ENCODE measurements at places on chromosomes 7 and 10. TPM values are rescaled to one million over a fixed set of nuclear protein-coding genes. Genes with fewer than 3 reads are reported as not detected.

DNA sequence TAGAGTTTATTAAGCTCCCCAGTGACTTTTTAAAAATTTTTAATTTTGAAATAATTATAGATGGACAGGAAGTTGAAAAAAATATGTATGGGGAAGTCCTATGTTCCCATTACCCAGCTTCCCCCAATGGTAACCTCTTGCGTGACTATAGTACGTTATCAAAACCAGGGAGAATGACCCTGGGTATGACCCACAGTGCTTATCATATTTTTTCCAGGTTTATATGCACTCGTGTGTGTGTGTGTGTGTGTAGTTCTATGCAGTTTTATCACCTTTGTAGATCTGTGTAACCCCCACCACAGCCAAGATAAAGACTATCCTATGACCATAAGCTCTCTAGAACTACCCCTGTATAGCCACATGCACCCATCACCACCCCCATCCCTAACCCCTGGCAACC, 72.8 kb downstream of the TBXAS1 start:
- DNase-seq, result no peak

- no peak for DNase-seq
Observed at GRCh38 chr7:108261560-108262255, 131.5 kb upstream of the LAMB4 start.

DNA sequence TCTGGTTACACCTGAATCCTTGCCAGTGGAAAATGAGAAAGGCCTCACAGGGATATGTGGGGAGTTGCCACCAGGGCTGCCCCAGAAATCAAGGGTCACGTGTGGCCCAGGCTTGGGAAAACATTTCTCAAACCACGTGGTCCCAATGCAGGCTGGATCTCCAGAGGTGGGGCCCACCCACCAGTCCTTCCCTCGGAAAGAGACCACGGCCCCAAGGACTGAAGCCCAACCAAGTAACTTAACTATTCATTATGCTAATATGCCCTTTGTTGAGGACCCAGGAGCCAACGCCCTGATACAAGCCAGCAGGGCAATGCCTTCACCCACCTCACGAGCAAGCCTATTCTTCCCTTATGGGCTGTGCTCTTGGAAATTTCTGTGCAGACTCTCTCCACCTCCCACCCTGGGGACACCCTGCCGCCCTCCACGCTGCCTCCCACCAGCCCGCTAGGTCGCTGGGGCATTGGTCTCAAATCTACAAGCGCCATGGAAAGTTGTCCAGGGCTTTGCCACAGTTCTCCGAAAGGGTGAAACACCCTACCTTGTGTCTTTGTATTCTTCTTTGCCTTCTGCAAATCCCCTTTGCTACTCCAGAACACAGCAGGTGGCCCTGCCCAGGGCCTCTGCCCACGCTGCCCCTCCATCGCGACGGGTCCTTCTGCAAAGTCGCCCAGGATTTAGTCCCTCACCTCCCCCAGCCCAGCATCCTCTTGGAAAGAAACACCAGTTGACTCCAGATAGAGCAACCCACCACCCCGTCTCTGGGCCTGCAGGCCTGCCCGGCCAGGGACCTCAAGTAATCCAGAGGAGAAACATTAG, 8.8 kb downstream of the TNS3 start:
- no peak for DNase-seq

- DNase-seq, result no peak
Observed at GRCh38 chr10:48645600-48645999, 39.1 kb upstream of the WDFY4 start.

Gene KIAA1549
- 5.1 TPM for total RNA-seq

DNA sequence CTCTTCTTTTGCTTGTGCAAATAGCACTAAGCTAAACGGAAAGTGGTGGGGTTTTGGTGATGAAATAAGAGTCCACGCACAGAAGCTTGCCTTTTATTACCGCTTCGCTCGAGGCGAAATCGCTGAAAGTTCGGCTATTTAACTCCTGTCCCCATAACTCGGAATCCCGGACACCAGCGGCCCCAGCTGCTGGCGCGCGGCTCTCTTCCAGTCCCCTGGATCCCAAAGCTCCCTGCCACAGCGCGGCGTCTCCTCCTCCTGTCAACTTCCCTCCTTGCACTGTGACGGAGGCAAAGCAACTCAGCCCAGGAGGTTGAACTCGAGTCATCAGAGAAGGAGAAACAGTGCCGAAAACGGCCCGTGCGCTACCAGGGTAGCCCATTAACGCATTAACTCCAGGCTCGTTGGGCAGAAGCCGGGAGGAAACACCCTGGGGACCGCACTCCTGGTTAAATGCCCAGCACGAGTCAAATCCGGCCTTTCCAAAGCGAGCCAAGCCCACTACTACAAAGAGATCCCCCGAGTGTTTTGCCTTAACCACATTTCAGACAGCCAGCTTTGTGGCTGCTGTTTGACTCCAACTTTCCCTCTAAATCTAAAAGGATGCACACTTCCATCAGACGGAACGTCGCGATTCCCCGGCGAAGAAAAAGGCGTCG, 1.3 kb downstream of the SEMA3D start:
- peak; percentile 61 for DNase-seq

DNA sequence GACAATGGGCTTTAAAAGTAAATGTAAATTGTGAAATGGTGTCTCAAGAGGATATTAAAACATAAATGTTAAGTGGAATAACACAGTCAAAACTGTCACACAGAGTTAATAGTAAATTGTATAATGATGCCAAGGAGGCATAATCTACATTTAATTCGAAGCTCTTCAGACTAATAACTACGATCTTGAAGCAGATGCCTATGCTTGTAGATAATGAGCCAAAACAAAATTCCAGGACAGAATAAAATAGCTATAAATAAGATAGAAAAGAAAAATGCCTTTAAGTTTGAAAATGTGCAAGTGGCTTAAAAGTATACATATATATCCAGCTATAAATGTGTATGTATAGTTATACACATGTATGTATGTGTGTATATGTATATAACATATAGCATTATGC, 17.5 kb downstream of the TWIST1 start:
- no peak for DNase-seq

DNA sequence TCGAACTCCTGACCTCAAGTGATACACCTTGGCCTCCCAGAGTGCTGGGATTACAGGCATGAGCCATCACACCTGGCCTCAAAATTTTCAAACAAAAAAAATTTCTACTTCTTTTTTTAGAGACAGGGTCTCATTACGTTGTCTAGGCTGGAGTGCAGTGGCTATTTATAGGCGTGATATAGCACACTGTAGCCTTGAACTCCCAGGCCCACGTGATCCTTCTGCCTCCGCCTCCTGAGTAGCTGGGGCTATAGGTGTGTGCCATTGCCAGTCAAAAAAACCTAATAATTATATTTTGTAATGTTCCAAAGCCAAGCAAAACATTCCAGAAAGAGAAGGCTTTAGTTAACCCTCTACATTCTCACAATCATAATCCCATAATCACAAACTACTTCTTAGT, 13.8 kb downstream of the POLR3A start:
- no peak for DNase-seq

Gene TMEM184A
- 1.1 TPM for total RNA-seq

DNA sequence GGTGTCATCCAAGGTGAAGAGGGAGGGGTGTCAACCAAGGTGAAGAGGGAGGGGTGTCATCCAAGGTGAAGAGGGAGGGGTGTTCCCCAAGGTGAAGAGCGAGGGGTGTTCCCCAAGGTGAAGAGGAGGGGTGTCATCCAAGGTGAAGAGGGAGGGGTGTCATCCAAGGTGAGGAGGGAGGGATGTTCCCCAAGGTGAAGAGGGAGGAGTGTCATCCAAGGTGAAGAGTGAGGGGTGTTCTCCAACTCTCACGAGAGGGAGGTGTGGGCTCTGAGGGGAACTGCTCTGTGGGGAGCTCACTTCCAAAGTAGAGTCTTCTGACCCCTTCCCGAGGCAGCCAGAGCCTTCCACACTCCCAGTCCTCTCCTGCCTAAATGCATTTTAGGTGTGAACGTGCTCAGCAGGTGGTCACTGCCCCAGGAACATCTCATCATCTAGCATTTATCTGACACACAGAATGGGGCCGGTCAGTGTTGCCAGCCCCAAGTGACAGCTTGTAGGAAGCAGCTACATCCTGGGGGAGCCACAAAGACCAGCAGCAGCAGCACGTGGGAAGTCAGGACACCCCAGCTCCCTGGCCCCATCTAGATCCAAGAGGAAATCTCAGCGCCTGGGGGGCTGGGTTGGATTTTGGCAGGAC, 323.8 kb downstream of the GLRX3 start:
- no peak for DNase-seq

- DNase-seq, result no peak
Observed at GRCh38 chr10:125005312-125006187, 63.6 kb downstream of the ZRANB1 start.

Gene PRPS1L1
- not detected for total RNA-seq

DNA sequence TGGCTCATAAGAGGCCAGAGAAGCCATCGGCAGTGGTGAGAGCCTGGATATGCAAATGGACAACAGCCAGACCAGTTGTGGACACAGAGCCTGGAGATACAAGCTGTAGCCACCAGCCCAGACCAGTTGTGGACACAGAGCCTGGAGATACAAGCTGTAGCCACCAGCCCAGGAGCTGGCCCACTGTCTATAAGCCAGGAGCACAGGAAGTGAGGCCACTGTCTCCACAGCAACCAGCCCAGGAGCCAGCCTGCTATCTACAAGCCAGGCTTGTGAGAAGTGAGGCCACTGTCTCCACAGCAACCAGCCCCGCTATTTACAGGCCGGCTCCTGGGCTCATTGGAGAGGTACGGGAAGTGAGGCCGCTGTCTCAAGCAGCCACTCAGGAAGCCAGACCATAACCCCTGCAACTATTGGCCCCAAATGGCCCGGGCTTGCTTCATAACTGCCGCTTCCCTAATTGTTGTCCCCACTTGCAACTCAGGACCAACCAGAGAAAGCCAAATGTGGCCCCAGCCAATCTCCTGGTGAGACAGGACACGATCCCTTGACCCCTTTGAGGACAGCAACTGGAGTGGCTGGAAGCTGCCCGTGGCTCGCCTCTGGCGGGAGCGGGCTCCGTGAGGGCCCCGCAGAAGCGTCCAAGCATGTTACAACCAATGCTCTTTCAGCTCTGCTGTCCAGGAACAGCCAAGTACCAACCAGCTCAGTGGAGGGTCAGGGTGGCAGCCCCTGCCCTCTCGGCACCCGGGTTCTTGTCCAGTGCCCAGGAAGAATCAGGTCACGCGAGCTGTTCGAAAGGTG, 44.1 kb upstream of the CNPY1 start:
- DNase-seq, result no peak

Gene TMEM270
- not detected for total RNA-seq

GRCh38 chr7:90584378-90584777, 11.7 kb upstream of the CDK14 start:
- DNase-seq, result no peak

- no peak for DNase-seq
Observed at GRCh38 chr10:16957038-16957437, 139.8 kb upstream of the RSU1 start.

- DNase-seq, result no peak
Observed at GRCh38 chr7:20172736-20173334, 44.3 kb downstream of the MACC1 start.

DNA sequence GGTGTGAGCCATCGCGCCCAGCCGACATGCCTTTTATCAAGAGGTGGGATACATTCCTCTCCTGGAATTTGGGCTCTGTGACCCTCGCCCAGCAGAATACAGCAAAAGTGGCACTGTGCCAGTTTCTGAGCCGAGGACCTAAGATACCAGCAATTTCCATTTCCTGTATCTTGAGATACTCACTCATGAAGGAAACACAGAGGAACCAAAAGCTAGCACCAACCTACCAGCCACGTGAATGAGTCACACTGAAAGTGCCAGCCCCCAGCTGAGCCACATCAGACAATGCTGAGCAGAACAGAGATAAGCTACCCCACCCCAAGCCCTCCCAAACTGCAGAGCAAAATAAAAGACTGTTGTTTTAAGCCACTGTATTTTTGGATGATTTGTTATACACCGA, 56.3 kb downstream of the CACUL1 start:
- DNase-seq, result peak; percentile 52

- DNase-seq, result peak; percentile 85
Observed at GRCh38 chr10:70804421-70804808, 11.3 kb upstream of the SGPL1 start.

Gene PAPOLB
- not detected for total RNA-seq

DNA sequence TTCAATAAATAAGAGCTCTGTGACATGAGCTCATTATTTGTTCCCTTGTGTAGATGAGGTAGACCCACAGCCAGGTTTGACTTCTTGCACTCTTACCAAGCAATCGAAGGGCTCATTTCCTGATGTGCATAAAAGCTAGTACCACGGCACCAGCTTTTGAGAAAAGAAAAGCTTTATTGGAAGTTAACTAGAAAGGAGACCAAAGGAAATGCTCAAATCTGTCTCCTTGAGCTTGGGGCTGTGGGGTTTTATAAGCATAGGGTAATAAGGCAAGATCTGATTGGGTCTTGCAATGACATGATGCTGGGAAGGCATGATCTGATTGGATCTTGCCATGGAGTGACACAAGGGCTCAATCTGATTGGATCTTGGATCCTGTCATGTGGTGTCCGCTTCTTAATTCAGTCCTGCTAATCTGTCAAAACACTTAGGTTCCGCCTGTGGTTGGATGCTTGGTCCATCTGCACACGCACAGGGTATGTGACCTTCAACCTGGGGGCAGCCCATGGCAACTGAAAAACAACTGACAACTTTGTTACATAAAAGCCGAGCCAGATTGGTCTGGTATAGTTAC, 47.8 kb upstream of the FRMD4A start:
- no peak for DNase-seq

DNA sequence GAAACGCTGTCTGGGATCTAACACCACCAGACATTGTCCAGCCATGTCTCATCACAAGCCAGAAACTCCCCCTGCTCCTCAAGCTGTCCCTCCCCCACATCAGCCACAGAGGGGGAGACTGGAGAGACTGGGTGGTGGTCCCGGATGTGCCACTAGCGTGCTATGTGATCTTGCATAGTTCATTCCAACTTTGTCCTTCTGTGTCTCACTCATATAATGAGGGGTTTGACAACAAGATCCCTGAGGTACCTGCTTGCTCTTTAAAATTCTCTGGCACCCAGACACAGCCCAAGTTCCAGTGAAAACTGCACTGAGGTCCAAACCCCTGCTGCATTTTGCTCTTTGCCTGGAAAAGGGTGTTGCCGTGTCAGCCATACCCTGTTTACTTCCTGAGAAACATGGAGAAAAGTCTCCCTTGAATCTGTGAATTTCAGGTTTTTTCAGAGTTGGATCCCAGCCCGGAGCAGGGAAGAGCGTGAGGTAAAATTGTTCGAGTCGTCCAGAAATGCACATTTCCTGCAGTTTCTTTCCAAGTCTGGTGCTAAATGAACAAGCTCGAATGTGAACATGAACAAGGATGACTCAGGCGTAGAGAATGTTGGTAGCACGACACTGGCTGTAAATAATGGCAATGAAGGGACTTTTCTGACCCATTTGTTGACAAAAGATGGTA, 156.6 kb downstream of the CCDC3 start:
- peak; percentile 54 for DNase-seq

Gene PAX2
- not detected for total RNA-seq
